ENCODE measurements at places on chromosomes 2 and 18.
A peak's percentile ranks its signal among the peaks of the same experiment; 100 is the strongest.

- no peak for DNase-seq
Observed at GRCh38 chr2:100146657-100146960, 4.2 kb upstream of the AFF3 start.

GRCh38 chr18:75142677-75143076 lies 66.3 kb downstream of the PTGR3 start:
- DNase-seq, result no peak

DNA sequence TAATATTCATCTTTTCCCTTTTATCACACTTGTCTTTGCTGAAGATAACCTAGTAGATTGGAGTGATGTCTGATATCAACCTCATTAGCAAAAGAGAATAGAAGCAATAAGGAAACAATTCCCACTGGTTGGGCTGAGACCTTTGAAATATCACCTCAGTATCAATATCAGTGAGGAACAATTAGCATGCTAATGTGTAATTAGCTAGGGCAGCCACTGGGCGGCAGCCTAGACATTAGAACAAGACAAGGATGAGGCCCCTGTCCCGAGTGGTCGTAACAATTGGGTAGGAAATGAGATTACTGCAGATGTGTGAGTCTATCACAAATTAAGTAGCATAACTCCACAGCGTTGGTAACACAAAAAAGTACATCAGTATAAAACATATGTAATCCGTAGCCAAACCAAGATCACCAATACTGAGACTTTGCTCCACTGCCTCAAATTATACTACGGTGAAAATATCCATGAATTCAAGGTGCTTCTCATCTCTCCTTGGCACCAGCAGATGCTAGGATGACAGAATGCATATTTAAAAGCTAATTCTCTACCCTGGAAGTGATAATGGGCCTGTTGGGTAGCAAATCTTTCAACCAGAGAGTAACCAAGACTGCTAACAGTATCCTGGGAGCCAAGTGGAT lies 99.1 kb downstream of the ALPK2 start:
- peak; percentile 27 for DNase-seq

DNA sequence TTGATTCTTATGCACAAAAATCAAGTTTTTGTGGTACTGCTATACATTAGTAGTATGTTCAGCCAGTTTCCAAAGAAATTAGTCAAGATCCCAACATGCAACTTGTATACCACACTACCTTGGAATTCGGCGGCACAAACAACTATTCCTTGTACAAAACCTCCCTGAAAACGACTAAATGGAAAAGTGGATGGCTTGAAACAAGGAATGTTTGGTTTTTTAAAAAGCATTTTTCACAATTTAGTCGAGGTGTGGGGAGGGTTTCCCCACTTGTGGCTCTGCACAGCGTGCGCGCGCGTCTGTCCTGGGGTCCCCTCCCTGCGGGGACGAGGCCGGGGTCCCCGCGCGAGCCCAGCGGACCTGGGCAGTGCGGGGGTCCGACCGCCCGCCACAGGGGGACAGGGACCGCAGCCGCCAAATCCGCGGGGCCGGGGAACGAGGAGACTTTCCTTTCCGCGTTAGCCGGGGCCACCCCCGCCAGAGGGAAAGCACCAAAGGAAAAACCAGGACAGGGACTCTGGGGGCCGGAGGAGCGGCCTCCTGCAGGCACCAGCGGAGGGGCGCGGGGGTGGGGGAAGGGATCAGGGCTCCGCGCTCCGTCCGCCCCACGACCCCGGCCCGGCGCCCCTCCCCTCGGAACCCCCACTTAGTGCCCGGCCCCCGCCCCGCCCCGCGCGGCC lies 534 bp upstream of the SOCS6 start:
- no peak for DNase-seq

- no peak for DNase-seq
Observed at GRCh38 chr18:62347089-62347506, 22.0 kb downstream of the TNFRSF11A start.

- no peak for DNase-seq
Observed at GRCh38 chr2:81839780-81840179, 1535.2 kb upstream of the LRRTM1 start.

DNA sequence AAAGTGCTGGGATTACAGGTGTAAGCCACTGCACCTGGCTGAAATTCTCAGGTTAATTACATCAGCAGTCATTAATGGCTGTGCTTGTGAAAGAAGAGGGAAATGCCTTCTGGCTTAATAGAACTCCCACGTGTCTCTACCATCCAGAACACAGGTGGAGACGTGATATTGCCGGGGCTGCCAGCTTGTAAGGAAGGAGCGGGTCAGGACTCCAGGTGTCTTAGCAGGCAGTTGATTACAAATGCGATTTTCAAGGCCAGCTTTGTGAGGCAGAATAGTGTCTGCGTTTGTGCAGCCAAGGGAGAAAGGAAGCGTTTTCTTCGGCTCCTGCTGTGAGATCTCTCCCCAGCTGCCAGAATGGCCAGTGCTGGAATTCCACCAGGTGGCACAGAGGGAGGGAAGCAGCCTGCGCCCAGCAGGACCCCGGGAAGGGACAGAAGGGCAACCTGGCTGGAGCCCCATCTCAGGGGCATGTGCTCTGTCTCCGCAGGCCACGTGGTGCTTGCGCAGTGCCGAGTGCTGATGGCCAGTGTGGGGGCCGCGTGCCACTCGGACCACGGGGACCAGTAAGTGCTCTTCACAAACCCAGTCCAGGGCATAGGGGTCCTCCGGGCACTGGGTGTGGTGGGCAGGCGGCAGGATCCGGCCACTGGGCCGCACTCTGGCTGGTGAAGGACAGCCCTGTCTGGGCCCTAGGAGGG lies 3.7 kb upstream of the ESPNL start:
- DNase-seq, result no peak

Data from stimulated activated CD8-positive, alpha-beta memory T cell treated with anti-CD3 and anti-CD28 coated beads, Interleukin-15, amount 100 ng/mL, for 4 hours (primary cell).